Left renal cortex interstitium (tissue), 4 donors: ENCODE measurements at places on chromosomes 1 and 21. TPM values are rescaled to one million over a fixed set of nuclear protein-coding genes. Genes with fewer than 3 reads are reported as not detected.

DNA sequence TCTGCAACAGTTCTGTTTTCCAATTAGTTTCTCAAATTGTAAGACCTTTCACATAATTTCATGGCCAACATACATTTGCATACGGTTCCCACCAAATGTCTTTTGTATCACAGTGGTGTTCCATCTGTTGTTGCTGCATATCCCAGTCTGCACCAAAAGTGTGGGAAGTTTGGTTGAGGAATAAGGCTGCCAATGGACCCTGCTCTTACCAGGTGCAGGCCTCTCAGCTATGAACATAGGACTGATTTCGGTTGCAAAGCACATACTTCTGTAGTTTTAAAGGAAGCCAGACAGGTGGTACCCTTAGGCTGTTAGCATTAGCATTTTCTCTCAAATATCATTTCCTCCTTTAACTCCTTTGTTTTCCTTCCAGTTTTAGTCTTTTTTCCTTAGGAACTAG is 33.8 kb downstream of the ADGRL4 start:
- DNase-seq = no peak

Gene RBM8A
- polyA plus RNA-seq = 205 TPM

- no peak for DNase-seq
Observed at GRCh38 chr1:2050461-2050792, 216 bp downstream of the PRKCZ start.

Gene MASP2
- 8.7 TPM for polyA plus RNA-seq

Gene UCK2
- polyA plus RNA-seq = 19.5 TPM

Gene GNAT2
- not detected for polyA plus RNA-seq
